ENCODE measurements at places on chromosomes 3 and 15.

GRCh38 chr3:114624047-114624445 lies 330.2 kb downstream of the TIGIT start:
- no peak for DNase-seq

- no peak for DNase-seq
Measured at GRCh38 chr3:136893848-136894443, 31.9 kb downstream of the NCK1 start.

DNA sequence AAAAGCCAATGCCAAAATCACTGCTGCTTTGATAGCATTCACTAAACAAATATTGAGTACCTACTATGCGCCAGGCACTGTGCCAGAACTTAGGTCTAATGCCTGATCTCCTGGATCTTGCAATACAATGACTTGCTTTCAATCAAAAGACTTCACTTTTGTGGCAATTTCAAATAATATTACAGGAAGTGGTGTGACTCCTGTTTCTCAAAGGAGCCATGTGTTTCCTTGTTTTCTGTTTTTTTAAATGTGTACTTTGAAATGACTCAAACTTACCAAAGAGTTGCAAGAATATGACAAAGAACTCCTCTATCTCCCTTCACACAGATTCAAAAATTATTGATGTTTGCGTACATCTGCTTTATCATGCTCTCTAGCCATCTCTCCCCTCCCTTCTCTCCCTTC lies 18.3 kb downstream of the OSBPL10 start:
- DNase-seq: peak; percentile 21

GRCh38 chr3:58858126-58858525 lies 191.6 kb upstream of the FAM3D start:
- DNase-seq: no peak

DNA sequence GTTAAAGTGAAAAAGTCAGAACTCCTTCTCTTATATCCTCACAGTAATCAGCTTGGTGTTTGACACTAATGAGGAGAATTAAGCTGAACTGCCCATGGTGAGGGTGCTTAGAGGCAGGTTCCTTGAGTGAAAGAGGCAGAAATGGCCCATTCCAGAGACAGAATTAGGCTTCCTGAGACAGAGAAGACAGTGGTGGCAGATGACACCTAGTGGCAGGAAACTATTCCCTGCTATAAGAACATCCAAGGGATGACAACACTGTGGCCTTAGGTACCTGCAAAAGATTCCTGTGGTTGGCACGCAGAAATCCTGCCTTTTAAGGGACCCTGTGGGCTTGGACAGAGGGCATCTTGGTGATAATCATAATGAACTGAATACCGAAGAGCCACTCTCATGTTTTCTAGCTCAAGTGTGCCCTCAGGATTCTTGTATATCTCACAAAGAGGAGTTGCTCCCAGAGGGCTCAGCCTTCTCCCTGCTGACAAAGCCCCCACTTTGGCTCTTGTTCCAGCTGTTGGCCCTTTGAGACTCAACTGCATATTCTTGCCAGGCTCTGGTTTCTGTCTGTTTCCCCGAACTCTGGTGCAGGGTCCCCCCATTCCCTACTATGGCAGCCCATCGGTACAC lies 56.0 kb downstream of the KBTBD12 start:
- peak; percentile 33 for DNase-seq

GRCh38 chr3:42855547-42856380 lies 19.9 kb downstream of the CYP8B1 start:
- no peak for DNase-seq

GRCh38 chr15:64152507-64153387 lies 1.2 kb downstream of the SNX22 start:
- no peak for DNase-seq

DNA sequence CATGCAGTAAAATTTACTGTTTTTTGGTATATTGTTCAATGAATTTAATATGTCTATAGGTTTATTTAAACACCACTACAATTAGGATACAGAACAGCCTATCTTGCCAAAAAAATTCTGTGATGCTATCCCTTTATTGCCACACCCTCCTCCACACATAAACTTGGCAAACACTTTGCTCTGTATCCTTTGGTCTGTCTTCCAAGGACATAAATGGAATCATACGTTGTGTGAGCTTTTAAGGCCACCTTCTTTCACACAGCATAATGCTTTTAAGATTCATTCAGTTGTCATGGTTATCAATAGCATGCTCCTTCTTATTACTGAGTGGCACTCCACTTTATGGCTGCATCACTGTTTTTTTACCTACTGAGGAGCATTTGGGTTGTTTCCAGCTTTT lies 71.5 kb downstream of the CERS3 start:
- no peak for DNase-seq

DNA sequence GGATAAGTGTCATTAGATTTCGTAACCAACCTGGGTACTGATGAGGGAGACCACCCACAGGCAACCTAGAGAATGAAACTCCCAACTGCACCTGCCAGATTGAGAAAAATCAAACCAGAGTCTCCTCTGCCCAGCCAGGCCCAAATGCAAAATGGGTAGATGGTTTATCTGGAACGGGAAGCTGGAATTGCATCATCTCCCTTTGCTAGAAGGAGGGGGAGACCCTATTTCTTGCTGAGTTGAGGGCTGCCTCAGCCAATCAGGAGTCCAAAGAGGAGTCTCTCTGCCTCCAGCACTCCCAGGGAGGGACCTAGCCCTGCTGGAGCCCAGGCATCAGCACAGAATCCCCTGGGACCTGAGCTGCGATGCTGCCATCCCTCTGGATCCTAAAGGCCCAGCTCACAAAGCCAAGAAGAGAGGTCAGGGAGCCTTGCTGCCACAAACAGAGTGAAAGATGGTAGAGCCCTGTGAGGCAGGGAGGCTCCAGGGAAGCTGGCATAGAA lies 8.1 kb downstream of the RMDN3 start:
- DNase-seq: no peak

- DNase-seq: no peak
Measured at GRCh38 chr3:158908187-158908734, 106.4 kb downstream of the MFSD1 start.

DNA sequence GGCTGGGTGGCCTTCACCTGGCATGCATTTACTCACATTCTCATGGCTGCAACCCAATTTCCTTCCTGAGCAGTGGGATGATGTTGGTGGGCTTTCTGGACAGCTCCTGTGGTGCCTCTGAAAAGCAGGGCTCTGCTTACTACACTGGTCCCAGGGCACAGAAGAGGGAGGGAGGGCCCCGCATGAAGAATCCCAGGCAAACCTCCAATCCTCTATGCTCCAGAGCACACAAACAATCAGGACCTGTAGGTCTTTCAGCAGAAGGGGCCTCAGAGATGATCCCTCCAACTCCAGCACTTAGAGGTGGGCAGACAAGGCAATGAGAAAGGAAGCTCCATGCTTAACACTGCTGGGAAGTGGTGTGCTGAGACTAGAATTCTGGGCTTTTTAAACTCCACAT lies 231.7 kb upstream of the ICE2 start:
- DNase-seq: no peak

DNA sequence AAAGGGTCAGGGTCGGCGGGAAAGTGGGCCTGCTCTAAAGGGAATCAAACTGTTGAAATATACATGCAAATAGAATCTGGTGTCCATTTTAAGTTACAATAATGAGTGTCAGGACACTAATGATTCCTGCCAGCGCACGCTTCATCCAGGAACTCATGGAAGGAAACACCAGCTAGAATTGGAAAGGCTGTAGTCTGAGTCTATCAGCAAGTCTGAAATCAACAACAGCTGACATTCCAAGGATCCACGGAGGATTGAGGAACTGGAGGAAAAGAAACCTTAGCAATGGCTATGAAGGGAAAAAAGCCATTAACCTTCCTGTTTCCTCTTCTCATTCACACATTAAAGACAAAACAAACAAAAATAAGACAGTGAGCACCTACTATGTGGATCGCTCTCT lies 1063.1 kb downstream of the NTRK3 start:
- no peak for DNase-seq

- DNase-seq: no peak
Measured at GRCh38 chr15:30878515-30878914, 25.2 kb upstream of the FAN1 start.

DNA sequence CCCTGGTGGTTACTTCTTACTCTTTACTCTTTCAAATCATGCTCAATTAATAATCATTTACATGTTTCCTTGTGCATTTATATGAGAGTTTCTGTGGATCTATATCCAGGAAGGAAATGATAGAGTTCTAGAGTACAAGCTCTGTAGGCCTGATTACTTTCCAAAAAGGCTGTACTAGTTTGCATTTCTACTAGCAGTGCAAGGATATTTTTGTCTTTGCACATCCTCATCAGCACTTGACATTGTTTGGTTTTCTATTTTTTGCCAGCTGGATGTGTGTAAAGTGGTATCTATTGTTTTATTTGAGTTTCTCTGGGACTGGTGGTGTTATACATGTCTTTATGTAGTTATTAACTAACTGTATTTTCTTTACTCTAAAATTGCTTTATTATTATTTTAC lies 19.6 kb upstream of the SLC7A14 start:
- DNase-seq: no peak

- DNase-seq: peak; percentile 3
Measured at GRCh38 chr3:79846148-79846933, 78.5 kb upstream of the ROBO1 start.

DNA sequence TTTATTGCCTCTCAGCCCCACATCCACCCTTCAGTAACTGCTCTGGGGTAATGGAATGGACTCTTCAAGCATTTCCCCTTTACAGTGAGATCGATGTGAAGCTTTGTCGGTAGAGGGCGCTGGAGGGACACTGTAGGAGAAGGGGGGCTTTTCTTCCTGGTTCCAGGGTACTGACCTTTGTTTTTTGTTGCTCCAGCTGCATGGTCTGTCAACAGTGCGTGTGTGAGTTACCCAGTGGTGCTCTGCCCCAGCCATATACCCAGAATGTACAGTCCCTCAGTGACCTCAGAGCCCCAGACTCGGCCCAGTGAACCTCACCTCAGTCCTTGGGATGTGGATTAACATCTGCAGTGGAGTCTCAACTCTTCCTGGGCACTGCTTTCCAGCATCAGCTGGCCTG lies 180.3 kb upstream of the TSC22D2 start:
- DNase-seq: peak; percentile 39

- DNase-seq: no peak
Measured at GRCh38 chr3:118098827-118099226, 935.8 kb downstream of the IGSF11 start.

- DNase-seq: no peak
Measured at GRCh38 chr3:150235799-150236198, 172.3 kb upstream of the TSC22D2 start.

- no peak for DNase-seq
Measured at GRCh38 chr15:61668444-61668843, 391.8 kb downstream of the VPS13C start.

DNA sequence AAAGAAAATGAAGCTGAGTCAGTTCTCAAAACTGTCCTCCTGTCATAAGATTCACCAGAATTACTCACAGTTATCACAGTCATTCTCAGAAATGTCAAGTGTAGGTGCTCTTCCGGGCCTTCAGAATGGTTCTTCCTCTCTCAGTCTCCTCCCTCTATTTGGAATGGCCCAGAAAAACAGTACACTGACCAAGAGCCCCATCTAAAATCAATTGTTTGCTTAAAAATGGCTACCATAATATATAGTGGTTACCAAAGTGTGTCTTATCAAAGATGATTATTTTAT lies 99.8 kb downstream of the MECOM start:
- DNase-seq: peak; percentile 40

- no peak for DNase-seq
Measured at GRCh38 chr3:20073683-20074082, 33.4 kb downstream of the KAT2B start.

- no peak for DNase-seq
Measured at GRCh38 chr3:139218046-139218445, 125.8 kb upstream of the MRPS22 start.

DNA sequence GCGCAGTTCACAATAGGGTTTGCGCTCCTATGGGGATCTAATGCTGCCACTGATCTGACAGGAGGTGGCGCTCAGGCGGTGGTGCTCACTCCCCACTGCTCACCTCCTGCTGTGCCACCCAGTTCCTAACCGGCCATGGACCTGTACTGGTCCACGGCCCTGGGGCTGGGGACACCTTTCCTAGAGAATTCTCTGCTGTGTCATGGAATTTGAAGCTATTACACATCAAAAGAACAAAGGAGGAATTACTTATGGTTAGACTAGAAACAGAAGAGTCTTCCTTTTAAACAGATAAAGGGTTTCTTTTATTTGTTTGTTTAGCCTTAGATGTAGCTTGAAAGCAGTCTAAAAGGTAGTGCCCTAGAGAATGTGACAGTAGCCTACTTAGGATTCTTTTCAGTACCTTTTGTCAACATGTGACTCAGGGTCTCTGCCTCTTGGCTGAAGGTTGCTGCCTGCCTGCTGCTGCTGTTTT lies 50.3 kb downstream of the PAK2 start:
- DNase-seq: no peak

DNA sequence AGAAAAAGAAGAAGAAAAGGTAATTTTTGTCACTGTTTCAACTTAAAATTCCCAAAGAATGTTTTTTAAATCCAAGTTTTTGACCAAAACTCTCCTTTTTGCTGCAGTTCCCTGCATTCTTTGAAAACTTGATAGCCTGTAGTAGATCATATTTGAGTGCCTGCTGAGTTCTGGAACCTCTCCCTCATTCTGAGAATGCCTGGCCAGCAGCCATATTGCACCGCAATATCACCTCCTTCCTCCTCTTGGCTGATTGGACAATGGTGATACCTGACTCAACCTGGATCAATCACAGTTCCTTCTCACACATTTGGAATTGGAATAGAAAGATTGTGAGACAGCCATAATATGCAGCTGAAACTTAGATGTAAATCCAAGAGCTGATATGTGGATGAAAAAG lies 97.6 kb upstream of the GAP43 start:
- no peak for DNase-seq
